ENCODE measurements at places on chromosomes 2 and 18. TPM values are rescaled to one million over a fixed set of nuclear protein-coding genes. Genes with fewer than 3 reads are reported as not detected.

The ALPG gene
- total RNA-seq, result not detected

GRCh38 chr2:218859556-218859987 lies at the start of gene WNT6:
Gene WNT6, plus strand, starts transcription at chr2:218859805. Its CDS starts 233 bp downstream, at chr2:218860038.
- peak; percentile 52 for DNase-seq
- no peaks in the 10 kb centered on the region for H3K36me3 ChIP-seq
- H3K27ac ChIP-seq, result no peak within 1 kb of the TSS
- H3K4me3 ChIP-seq, result no peak within 1 kb of the TSS
- no peaks in the 10 kb centered on the region for H3K4me1 ChIP-seq
- peaks cover 60% of the 10 kb centered on the region for H3K27me3 ChIP-seq

- H3K27ac ChIP-seq, result peak overlapping the region; percentile 85
- H3K36me3 ChIP-seq, result no peaks in the 10 kb centered on the region
- no peaks in the 10 kb centered on the region for H3K27me3 ChIP-seq
- H3K4me3 ChIP-seq, result no peak overlapping the region
- peak; percentile 95 for DNase-seq
Observed at GRCh38 chr2:45699032-45699658, 47.7 kb downstream of the PRKCE start.

- no peaks in the 10 kb centered on the region for H3K27me3 ChIP-seq
- DNase-seq, result no peak
- no peak overlapping the region for H3K27ac ChIP-seq
Observed at GRCh38 chr18:44885507-44885906, 204.8 kb downstream of the SETBP1 start.

GRCh38 chr2:43109261-43109743 lies 117.1 kb downstream of the ZFP36L2 start:
- no peaks in the 10 kb centered on the region for H3K27me3 ChIP-seq
- H3K4me3 ChIP-seq, result no peak overlapping the region
- no peak for DNase-seq
- peaks cover 27% of the 10 kb centered on the region for H3K4me1 ChIP-seq
